ENCODE measurements at places on chromosomes 4 and X.

GRCh38 chr4:10050261-10050661 is 29.0 kb upstream of the SLC2A9 start:
- DNase-seq = no peak

DNA sequence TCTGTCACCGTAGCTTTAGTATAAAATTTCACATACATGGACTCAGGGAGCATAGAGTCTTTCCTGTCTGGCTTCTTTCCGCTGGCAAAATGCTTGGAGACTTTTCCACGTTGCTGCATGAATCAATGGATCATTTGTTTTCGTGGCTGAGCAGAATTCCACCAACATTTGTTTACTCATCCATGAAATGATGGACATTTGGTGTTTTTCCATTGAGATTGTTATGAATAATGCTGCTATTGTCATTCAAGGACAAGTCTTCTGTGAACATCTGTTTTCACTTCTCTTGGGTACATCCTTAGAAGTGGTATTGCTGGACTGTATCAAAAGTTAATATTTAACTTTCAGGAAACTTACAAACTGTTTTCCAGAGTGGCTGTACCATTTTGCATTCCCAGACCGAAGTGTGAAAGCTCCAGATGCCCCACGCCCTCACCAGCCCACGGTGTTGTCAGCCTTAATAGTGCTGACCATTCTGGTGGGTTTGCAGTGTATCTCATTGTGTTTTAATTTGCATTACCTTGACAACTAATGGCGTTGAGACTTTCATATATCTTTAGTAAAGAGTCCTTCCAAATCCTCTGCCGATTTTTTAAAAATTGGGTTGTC is 5.8 kb upstream of the TMEM271 start:
- DNase-seq = no peak

- no peak for DNase-seq
Observed at GRCh38 chrX:53347948-53348347, 66.6 kb upstream of the IQSEC2 start.

- DNase-seq = no peak
Observed at GRCh38 chr4:41022116-41022515, 192.2 kb downstream of the APBB2 start.

- DNase-seq = no peak
Observed at GRCh38 chr4:128958194-128958593, 135.1 kb downstream of the SCLT1 start.

- DNase-seq = no peak
Observed at GRCh38 chr4:184895012-184895695, 69.4 kb upstream of the ACSL1 start.
